Uterine smooth muscle cell (primary cell): ENCODE measurements at places on chromosomes 5 and 9. TPM values are rescaled to one million over a fixed set of nuclear protein-coding genes. Genes with fewer than 3 reads are reported as not detected.

NRG2 gene
- 0.37 and 0.77 TPM in 2 replicates for total RNA-seq

BARHL1 gene
- not detected in 2 replicates for total RNA-seq

PDZD2 gene
- 0.25 and 0.44 TPM in 2 replicates for total RNA-seq

CTXN3 gene
- total RNA-seq, result not detected in 2 replicates

CATSPER3 gene
- total RNA-seq, result 0.12 and 0.22 TPM in 2 replicates

CEP120 gene
- 32.8 and 38.0 TPM in 2 replicates for total RNA-seq

PDE6A gene
- not detected in 2 replicates for total RNA-seq

CDKN2B-AS1 gene
- total RNA-seq, result 4.1 and 4.9 TPM in 2 replicates

GCNT4 gene
- 1.4 TPM in 2 replicates for total RNA-seq

SAPCD2 gene
- 7.1 and 18.6 TPM in 2 replicates for total RNA-seq

RELL2 gene
- total RNA-seq, result 4.9 TPM in 2 replicates

SHC3 gene
- 10.2 and 25.5 TPM in 2 replicates for total RNA-seq

TMOD1 gene
- total RNA-seq, result 0.44 and 0.87 TPM in 2 replicates

PLEKHG4B gene
- under 0.01 TPM in 2 replicates for total RNA-seq

PCDHA9 gene
- total RNA-seq, result 0.11 and 0.12 TPM in 2 replicates

IL33 gene
- 24.7 and 44.6 TPM in 2 replicates for total RNA-seq

COL23A1 gene
- total RNA-seq, result under 0.01 TPM in 1 of 2 replicates, not detected in the other

FOXD4L5 gene
- not detected in 2 replicates for total RNA-seq
